SK-N-SH treated with all-trans-retinoic acid at 6 μM for 48 hours (cell line): ENCODE measurements at places on chromosomes 7 and 10.

- ATAC-seq: no peak
These were observed 256.2 kb upstream of the NFE2L3 start for GRCh38 chr7:25895792-25896171.

GRCh38 chr7:77327932-77328628 is 88.1 kb downstream of the GSAP start:
- ATAC-seq: peak; percentile 8; the same call in 2 of the 3 replicates

- peak; percentile 55; the same call in 2 of the 3 replicates for ATAC-seq
These were observed 61.0 kb upstream of the SMIM30 start for GRCh38 chr7:113179313-113179712.

- no peak for ATAC-seq
These were observed 888.2 kb downstream of the LRMDA start for GRCh38 chr10:76319661-76320060.

- no peak for ATAC-seq
These were observed 14.2 kb downstream of the MTURN start for GRCh38 chr7:30148951-30149459.

GRCh38 chr10:24501056-24501711 is 222.5 kb downstream of the ARHGAP21 start:
- no peak for ATAC-seq

- ATAC-seq: peak; percentile 55
These were observed 739 bp upstream of the MEST start for GRCh38 chr7:130490888-130491804.

- ATAC-seq: no peak
These were observed 259.6 kb upstream of the PPP2R2D start for GRCh38 chr10:131641231-131641630.

DNA sequence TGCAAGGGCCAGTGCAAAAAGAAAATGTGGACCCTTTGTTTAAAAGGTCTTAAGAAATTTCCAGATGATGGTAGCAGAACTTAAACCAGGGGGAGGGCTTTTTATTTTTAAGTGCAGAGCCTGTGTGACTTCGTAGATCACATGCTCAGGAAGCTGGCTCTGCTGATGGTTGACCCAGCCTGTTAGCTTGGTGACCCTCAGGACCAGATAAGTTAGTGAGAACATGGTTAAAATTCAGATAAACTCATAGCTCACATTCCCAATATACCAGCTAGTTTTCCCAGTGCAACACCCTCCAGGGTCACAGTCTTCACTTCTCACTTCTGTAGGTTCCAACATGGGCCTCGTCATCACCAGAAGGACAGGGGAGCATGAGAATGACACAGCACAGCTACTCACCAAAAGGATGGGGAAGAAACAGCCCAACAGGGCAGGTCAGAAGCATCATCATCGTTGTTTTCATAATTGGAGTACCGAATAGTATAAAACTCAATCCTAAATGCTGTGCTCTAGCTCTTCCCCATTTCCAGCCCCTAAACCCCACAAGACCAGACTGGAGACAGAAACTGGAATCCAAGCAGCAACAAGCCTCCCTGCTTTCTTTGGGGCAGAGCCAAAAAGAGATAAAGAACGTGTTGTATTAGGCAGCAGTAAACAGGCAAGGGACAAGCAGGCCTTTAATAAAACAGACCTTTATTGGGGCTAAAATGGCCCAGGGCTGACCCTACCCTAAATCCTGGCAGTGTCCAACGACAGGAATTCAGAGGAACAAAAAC is 102.2 kb upstream of the ANKRD1 start:
- no peak for ATAC-seq

- no peak for ATAC-seq
These were observed 1.1 kb upstream of the MNX1 start for GRCh38 chr7:157011333-157012112.

DNA sequence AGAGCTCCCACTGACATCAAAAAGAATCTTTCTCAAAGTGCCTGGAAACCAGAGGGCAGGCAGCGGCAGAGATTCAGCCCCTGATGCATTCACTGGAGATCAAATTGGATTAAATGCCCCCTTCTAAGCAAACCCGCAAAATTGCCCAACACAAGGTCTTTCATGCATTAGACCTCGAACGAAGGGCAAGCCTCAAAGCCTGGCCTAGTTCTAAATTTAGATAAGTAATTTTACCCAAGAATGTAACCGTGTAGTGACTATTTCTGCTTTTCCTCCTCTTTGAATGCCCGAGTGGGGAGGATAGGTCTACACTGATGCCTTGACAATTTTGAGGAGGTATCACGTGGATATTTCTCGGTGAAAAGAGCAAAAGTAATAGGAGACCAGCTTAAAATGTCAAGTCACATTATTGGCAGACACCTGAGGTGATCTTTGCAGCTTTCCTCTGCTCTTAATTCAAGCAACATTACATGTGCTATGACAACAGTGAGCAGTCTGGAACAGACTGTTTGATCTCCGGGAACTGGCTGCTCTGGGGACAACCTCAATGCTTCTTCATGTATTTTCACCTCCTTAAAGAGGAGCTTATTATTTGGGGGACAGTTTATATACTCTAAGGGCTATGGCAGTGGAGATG is 1263.5 kb upstream of the AUTS2 start:
- ATAC-seq: no peak

GRCh38 chr10:128808921-128809440 is 658.1 kb upstream of the MGMT start:
- ATAC-seq: no peak

GRCh38 chr7:93046641-93047040 is 71.1 kb downstream of the SAMD9 start:
- no peak for ATAC-seq

GRCh38 chr7:143987513-143987912 is 12.6 kb upstream of the OR6B1 start:
- ATAC-seq: peak; percentile 48; the same call in 2 of the 3 replicates

DNA sequence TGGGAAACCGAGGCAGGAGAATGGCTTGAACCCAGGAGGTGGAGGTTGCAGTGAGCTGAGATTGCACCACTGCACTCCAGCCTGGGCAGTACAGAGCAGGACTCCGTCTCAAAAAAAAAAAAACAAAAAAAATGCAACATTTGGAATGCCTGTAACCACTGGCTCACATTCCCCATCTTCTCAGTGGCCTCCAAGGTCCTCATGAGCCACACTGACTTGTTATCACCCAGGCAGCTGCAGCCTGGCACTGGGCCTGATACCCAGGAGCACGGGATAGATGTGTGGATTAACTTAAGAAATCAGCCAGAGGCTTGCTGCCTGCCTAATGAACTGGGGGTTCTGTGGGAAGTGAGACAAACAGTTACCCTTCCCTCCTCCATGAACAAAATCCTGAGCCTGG is 23.0 kb downstream of the JCAD start:
- ATAC-seq: peak; percentile 23; the same call in 2 of the 3 replicates

DNA sequence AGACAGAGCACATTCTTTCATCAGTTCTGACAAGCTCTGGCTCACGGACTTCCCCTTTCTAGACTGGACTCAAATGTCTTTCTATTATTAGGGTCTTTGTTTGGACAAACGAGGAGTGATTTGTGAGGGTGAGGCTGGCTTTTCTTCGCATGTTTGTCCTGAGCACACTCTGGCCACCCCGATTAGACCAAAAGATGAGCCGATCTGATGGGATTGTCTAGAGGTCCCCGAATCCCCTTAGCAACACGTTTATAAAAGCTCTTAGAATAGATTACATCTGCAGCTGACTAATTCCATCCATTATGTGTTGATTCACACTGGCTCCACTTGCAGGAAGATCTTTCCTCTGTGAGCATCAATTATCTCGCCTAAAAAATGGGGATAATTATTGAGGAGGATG is 675.4 kb upstream of the AUTS2 start:
- ATAC-seq: no peak

DNA sequence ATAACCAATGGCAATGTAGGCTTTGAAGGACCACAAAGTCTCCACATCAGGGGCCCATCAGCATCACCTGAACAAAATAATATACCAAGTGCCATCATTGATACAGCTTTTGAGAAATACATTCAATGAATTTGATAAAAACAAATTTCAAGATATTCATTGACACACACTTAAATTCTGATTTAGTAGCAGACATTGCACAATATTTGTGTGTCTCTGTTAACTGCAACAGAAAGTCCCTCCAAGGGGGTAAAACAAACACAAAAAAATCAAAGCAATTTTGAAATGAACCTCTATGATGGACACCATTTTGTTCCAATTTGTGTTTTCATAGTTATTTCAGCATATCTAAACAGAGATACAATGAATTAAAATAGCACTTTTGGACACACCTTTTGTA is 86.8 kb upstream of the RSU1 start:
- ATAC-seq: no peak

- peak; percentile 82 for ATAC-seq
These were observed 69.8 kb upstream of the SEMA3A start for GRCh38 chr7:84264396-84264795.

GRCh38 chr10:75663947-75664664 is 232.7 kb downstream of the LRMDA start:
- ATAC-seq: no peak

- no peak for ATAC-seq
These were observed 9.2 kb downstream of the DPCD start for GRCh38 chr10:101597091-101597900.

DNA sequence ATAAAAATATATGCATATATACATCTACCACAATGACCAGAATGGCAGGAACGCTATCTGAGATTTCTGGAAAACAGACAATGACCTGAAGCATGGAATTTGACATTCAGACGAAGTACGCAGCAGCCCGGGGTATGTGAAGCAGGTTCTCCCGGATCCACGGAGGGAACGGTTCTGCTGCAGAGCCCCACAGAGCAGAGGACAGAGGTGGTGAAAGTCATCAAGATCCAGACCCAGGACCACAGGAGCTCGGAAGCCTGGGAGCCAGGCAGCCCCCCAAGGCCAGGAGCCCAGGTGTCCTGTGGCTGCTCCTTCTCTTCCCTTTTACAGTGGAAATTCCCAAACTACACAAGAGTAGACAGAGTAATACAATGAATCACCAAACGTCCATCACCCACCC is 42.1 kb upstream of the DNAAF5 start:
- no peak for ATAC-seq

DNA sequence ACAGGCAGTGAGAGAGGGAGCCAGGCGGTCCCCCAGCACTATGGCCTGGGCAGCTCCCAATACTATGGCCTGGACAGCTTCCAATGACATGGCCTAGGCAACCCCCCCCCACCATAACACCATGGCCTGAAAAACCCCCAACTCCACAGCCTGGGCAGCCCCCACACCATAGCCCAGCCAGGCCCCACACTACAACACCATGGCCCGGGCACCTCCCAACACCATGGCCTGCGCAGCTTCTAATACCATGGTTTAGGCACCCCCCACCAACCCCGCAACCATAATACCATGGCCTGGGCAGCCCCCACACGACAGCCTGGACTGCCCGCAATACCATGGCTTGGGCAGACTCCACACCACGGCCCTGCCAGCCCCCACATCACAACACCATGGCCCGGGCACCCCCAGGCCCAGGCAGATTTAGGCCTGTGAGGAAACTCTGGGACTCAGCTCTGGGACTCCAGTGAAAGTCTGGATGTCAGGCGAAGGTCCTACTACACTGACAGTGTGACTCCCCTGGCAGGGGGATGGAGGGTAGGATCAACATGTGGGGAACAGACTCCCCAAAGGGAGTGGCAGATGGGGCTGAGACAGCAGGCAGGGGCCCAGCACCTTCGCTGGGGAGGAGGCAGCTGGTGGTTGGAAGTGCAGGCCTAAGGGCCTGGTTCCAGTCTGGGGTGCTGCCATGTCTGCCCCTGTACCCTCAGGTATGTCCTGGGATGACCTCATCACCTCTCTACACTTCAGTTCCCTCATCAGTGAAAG is 8.7 kb downstream of the CPXM2 start:
- no peak for ATAC-seq
